Lung (tissue), 17 donors: ENCODE measurements at places on chromosomes 12 and 14. TPM values are rescaled to one million over a fixed set of nuclear protein-coding genes. Genes with fewer than 3 reads are reported as not detected.

GRCh38 chr12:123029550-123029949 is 49.1 kb downstream of the ARL6IP4 start:
- no peaks in the 10 kb centered on the region for H3K4me1 ChIP-seq
- no peak overlapping the region for H3K4me3 ChIP-seq
- no peak overlapping the region for H3K27ac ChIP-seq
- no peaks in the 10 kb centered on the region for H3K36me3 ChIP-seq

- DNase-seq = peak; percentile 70
- H3K27me3 ChIP-seq = peaks cover 11% of the 10 kb centered on the region
- no peak overlapping the region for H3K27ac ChIP-seq
- no peaks in the 10 kb centered on the region for H3K36me3 ChIP-seq
Measured at GRCh38 chr14:74425525-74426201, 347 bp downstream of the SYNDIG1L start.

Gene RAB3IP
- 32.0 TPM for total RNA-seq

Gene TSHR
- not detected for total RNA-seq

Gene PA2G4
- 80.2 TPM for total RNA-seq
